ENCODE measurements at places on chromosomes 6 and 20.

DNA sequence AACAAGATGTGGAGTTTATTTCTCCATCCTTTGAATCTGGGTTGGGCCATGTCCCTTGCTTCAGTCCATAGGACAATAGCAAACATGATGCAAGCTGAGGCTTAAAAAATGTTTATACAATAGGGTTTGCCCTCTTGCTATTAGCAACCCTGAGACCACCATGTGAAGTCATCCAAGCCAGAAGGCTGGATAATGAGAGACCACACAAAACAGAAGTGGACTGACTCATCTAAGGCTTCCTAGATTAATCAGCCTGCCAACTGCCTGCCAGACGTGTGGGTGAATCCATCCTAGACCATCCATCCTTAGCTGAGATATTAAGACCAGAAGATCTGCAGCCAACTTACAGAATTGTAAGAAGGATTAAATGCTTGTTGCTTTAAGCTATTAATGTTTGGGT, 38.1 kb upstream of the ISM1 start:
- no peak for DNase-seq

GRCh38 chr20:5448449-5449118, 131.8 kb upstream of the PROKR2 start:
- DNase-seq = peak; percentile 10

DNA sequence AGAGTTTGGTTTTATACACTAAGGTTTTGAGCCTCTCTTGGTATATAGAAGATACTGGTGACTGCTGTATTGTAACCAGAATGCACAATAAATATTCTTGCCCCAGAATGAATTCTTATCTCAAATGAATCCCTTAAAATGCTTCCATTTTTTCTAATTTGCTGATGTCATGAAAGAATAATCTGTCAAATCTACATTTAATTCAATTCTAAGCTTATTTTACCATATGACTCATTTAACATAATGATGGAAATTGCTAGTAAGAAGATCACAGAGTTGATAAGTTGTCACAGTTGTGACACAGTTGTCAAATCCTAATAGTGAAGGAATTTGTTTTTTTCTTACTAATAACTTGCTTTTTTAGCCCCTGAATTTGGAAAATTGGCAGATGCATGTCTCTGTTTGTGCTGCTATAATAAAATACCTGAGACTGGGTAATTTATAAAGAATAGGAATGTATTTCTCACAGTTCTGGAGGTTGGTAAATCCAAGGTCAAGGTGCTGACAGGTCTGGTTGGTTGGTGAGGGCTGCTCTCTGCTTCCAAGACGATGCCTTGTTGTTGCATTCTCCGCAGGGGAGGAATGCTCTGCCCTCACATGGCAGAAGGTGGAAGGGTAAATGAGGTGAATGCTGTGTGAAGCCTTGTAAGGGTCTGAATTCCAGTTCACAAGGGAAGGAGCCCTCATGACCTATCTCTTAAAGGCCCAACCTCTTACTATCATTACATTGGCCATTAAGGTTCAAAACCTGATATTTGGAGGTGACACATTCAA, 4.7 kb downstream of the ECT2L start:
- DNase-seq = no peak

DNA sequence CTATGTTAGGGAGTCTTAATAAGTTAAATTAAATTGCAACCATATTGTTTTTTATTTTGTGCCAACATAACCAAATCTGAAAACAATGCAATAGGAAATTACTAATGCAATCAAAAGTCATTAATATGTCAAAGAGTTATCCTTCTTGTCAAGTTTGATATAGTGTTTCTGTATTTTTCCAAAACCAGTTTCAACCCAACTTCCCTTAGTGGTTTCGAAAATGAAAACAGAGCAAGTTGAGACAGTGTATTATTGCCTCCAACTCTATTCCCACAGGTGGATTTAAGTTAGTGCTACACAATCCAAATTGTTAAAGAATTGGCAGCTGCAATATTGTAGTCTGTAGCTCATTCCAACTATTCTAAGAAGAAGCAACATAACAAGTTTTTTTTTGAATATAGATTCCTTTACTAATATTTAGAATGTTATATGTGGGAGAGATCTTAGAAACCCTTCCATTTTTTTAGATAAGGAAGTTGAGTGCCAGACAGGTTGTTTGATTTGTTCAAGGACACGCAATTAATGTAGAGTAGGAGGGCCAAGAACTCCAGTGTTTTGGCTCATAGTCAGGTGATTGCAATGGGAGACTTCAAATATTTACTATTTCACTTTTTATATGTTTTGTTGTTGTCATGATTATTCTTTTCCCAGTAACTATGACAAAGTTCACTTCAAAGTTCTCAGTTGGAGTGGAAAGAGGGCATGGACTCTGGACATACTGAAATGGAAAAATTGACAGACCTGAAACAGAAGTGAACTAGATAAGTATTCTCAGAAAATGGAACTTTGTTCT, 282.4 kb upstream of the HSF2 start:
- DNase-seq = no peak

DNA sequence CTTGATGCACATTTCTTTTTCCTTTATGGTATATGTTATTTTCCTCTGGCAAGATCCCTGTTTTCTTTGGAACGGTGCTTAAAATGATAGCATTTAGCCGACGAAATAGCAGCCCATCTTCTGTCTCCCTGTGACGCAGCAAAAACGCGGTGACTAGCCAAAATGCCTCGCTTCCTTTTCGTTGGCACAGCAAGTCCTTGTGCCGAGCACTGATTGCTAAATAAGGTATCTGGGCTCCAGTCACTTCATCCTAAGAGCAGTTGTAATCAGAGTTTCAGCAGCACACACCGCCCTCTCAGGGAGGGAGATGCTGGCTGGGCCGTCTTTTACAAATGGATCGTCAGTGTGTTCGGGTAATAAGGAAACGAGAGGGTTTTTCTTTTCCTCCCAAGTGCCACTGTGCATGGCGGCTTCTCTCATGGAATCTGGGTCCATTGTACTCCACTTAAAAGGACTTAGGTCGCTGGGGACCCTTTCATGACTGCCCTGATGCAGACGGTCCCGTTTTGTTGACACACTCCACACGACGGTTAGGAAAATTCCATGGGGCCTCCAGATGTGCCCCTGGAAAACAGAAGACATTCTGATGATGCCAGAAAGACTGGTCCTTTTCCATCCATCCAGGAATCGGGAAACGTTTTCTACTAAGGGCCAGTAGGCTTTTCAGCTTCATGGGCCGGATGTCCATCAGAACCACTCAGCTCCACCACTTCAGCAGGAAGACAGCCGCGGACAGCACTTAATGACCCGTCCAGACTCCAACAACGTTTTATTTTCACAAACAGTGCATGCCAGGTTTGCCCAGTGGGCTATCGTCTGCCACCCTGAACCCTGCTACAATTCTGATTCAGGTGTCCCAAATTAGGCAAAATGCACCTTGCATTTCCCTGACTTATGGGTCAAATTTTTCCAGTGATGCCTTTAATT, 185.5 kb downstream of the CDH4 start:
- DNase-seq = no peak

DNA sequence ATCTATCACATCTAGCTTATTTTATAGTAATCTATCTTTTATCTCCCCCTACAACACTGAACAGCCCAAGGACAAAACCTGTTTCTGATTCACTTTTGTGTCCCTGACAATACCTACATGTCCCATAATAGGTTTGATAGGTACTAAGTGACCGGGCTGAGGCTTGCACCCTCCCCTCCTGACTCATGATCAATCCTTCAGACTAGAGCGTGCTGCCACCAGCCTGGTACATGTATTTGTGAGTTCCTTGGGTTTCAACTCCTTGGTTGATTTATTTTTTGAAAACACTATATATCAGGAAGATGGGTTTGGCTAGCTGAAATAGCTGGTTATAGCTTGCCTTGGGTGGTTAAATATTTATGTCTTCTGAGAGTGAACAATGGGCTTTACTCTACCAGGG, 41.6 kb upstream of the RAB23 start:
- DNase-seq = no peak

- DNase-seq = peak; percentile 30
Measured at GRCh38 chr6:75602246-75603105, 796 bp downstream of the SENP6 start.

- no peak for DNase-seq
Measured at GRCh38 chr20:58853976-58854637, 1.6 kb downstream of the GNAS start.

DNA sequence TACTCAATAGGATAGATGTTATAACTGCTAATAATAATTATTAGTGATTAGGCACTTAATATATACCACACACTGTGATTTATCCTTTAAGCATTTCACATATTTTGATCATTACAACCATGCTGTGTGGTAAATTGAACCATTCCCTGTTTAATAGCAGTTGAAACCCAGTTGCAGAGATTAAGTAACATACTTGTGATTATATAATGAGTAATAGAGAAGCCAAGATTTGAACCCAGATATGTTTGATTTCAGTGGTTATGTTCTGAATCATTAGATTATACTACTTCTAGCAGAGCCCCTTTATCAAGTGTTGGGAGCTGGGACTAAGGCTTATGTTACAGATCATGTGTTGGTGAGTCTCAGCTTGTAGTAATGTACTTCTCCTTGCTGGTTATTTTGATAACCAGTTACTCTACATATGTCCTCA, 44.1 kb downstream of the STK4 start:
- DNase-seq = no peak

DNA sequence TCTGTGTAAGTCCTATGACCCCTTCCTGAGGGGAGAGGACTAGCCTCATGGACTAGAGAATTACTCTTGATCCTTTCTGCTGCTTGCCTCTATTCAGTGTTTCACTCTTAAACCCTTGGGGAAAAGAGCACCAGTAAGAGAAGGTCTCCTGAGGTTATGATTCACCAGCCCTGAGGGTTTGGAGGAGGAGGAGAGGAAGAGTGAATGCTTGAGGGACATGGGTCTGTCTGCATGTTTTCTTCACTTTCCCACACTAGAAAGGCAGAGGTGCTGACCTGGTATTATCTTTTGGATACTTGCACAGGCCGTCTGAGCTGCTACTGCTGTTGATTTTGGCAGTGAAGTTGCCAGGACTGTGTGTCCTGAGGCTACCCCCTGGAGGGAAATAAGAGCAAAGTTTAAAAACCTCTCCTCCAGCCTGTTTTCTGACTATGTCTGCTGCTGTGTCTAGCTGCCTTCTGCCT, 78.3 kb downstream of the CD109 start:
- no peak for DNase-seq

GRCh38 chr20:52826321-52826720, 145.8 kb upstream of the TSHZ2 start:
- DNase-seq = no peak

DNA sequence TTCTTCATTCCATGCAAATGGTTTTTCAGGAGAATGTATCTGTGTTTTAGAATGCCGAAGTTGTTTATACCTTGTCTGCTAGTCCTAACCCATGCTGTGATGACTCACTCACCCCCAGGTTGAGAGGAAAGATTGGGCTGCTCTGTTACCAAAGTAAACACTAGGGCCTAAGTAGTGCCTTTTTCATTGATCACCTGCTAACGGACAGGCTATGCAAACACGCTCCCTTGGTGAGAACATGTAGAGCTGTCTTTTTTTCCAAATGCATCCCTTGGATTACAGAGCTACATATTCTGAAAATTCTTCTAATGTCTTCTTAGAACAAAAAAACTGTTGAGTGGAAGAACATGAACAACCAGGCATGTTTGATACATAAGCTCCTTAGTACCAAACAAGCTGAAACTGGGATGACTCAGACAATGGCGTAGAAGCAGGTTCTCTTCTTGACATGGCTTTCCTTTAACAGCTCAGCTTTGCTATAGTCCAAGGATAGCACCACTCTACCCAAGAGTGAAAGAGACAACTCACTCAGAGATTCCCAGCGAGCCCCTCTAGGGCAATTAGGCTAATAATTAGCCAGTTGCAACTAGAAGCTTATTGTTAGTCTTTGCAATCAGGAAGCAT, 20.5 kb downstream of the PERP start:
- DNase-seq = no peak

- no peak for DNase-seq
Measured at GRCh38 chr6:36350681-36351571, 14.2 kb upstream of the BNIP5 start.

- no peak for DNase-seq
Measured at GRCh38 chr6:112384511-112384910, 37.4 kb downstream of the RFPL4B start.

GRCh38 chr6:17650656-17651309, 50.7 kb downstream of the FAM8A1 start:
- DNase-seq = no peak

DNA sequence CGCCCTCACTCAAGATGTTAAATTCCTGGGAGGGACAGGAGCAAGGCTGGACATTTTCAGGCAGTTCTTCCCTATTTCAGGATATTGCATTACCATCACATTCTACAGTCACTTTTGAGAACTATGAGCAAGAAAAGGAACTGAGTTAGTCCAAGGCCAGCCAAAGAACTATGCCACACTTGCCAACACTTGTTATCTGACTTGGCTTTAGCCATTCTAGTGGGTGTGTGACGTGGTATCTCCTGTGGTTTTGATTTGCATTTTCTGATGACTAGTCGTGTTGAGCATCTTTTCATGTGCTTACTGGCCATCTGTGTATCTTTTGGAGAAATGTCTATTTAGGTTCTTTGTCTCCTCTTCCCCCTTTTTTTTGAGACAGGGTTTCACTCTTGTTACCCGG, 12.0 kb downstream of the XRN2 start:
- DNase-seq = no peak

- no peak for DNase-seq
Measured at GRCh38 chr6:88492824-88493223, 326.7 kb upstream of the CNR1 start.

GRCh38 chr6:88157106-88157505, 9.0 kb downstream of the CNR1 start:
- DNase-seq = no peak

DNA sequence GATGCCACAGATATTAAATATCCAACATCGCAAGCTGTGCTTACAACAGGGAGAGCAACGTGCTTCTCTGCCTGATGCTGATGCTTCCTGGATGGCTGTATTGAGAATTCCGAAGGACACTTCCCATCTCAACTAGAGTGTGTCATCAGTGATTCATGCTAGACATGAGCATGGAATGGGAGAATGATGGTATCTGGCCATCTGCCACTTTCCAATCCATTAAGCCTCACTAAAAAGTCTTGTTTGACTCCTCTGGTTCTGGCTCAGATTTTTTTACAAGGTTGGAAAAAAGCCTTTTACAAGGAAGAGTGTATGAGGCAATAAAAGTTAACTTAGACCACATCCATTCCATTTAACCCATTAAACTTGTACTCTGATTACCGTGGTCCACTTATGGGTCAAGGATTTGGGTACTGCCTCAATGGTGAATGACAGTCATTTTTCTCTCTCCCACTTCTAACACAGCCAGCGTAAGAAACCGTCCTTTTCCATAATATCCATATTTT, 265.3 kb downstream of the UST start:
- no peak for DNase-seq

GRCh38 chr20:59182401-59183044, 18.9 kb downstream of the ZNF831 start:
- no peak for DNase-seq

GRCh38 chr6:42429042-42429585, 22.6 kb downstream of the TRERF1 start:
- no peak for DNase-seq

DNA sequence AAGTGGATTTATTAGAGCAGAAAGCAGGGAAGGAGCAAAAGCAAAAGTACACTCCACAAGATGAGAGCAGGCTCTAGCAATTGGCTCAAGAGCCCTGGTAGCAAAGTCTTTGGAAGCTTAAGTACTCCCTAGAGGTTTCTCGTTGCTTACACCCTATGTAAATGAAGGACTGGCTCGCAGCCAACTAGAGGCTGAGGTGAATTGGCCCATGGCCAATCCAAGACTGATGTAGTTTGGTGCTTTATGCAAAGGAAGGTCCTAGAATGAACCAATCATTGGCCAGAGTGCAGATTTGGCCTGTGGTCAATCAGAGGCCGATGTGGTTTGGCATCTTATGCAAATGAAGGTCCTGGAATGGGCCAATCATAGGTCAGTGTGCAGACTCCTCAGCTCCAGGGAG, 191.3 kb upstream of the ARID1B start:
- DNase-seq = no peak

Measured in activated T-helper 1 cell treated with Interleukin-2 at 50 U/mL for 16 hours (primary cell).